ENCODE measurements at places on chromosomes 16 and 17. TPM values are rescaled to one million over a fixed set of nuclear protein-coding genes. Genes with fewer than 3 reads are reported as not detected.

RHBDL1 gene
- 1.7 TPM for total RNA-seq

TMC7 gene
- total RNA-seq, result 3.0 TPM

MYH4 gene
- not detected for total RNA-seq

PRRT2 gene
- total RNA-seq, result 21.9 TPM

SMARCE1 gene
- 70.6 TPM for total RNA-seq

MATCAP1 gene
- total RNA-seq, result 54.8 TPM

Measured in temporal lobe (tissue), 4 donors.